ENCODE measurements at places on chromosomes 3 and 15.

- no peak for DNase-seq
Measured at GRCh38 chr3:171132873-171133272, 106.4 kb upstream of the SLC2A2 start.

DNA sequence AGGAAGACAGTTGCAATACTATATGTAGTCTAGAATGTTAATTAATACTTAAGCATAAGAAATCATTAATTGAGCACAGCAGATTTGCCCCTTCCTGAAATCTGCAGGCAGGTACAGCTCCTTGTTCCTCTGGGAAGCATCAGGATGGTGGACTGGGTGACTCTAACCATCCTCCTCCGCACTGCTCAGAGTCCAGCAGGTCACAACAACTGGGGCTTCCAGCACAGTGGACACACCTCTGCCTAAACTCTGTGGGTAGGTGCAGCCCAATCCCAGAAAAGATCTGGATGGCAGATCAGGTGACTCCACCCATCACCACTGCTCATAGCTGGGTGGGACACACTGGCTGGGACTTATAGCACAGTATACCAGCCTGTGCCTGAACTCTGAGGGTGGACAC, 189.9 kb upstream of the TMCO5A start:
- DNase-seq = no peak

GRCh38 chr3:37279236-37279635, 104.9 kb upstream of the LRRFIP2 start:
- no peak for DNase-seq

DNA sequence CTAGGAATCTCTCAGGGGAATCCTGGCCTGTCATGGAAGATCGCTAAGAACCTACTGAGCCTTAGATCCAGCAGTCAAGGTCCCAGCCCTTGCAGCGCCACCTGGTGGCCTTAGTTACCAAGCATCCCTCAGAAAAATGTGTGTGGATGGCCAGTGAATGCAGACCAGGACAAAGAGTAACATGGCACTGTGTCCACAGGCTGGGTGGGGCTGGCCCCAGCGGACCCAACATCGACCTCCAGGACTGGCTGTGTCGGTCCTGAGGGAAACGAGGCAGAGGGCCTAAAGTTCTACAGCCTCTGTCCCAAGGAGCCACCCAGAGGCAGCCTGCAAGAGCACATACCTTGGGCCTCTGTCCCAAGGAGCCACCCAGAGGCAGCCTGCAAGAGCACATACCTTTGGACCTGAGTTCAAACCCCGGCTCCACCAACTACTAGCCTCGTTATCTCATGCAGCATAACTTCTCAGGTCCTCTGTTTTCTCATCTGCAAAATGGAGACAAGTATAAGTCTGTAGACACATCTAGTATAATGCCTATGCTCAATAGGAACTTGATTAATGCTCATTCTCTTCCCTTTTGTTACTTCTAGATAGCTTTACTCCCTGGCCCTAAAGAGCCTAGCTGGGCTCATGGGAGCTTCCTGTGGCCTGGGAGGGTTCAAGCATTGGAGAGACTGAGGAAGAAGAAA, 57.5 kb upstream of the HERC1 start:
- DNase-seq = peak; percentile 58

- no peak for DNase-seq
Measured at GRCh38 chr3:101478980-101479379, 34.0 kb downstream of the SENP7 start.

DNA sequence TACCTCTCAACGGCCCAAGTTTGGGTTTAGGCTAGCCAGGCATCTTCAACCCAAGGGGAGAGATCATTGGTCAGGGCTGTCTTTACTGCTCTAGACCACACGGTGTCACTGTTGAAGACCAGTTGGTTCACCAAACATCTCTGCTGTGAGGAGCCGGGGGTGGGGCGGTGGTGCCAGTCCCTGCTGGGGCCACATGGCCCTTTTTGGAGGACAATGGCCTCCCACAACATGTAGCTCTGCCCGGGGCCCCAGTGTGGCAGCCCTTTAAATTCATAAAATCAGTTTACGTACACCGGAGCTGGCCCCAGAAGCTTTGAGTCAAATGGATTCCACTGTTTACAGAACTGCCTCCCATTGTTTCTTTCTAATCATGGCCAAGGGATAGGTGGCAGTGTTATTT, 19.1 kb upstream of the TM4SF18 start:
- DNase-seq = no peak

GRCh38 chr15:70053716-70054229, 43.9 kb downstream of the TLE3 start:
- no peak for DNase-seq

DNA sequence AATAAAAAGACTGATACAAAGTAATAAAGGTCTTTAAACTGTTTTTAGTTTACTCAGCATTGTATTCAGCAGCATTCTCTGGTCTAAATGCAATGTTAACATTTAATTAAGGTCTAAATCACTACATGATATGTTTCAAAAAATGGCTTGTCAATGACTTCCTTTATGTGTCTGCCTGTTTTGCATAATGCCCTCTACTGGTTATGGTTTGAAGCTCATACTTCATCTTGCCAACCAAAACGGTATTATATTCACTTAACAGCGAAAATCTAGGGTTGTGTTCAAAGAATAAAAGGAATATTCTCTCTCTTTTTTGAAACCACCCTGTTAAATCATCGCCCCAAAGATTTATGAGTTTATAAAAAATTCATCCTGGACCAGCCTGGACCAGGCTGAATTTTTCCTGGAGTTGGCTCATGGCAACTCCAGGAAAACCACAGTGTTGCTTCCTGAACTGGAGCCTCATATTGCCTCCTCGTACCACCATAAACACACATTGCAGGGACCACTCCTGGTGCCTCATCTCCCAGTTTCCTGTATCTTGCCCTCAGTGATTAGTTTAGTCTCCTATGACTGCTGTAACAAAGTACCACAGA, 6.7 kb upstream of the NCEH1 start:
- DNase-seq = no peak

DNA sequence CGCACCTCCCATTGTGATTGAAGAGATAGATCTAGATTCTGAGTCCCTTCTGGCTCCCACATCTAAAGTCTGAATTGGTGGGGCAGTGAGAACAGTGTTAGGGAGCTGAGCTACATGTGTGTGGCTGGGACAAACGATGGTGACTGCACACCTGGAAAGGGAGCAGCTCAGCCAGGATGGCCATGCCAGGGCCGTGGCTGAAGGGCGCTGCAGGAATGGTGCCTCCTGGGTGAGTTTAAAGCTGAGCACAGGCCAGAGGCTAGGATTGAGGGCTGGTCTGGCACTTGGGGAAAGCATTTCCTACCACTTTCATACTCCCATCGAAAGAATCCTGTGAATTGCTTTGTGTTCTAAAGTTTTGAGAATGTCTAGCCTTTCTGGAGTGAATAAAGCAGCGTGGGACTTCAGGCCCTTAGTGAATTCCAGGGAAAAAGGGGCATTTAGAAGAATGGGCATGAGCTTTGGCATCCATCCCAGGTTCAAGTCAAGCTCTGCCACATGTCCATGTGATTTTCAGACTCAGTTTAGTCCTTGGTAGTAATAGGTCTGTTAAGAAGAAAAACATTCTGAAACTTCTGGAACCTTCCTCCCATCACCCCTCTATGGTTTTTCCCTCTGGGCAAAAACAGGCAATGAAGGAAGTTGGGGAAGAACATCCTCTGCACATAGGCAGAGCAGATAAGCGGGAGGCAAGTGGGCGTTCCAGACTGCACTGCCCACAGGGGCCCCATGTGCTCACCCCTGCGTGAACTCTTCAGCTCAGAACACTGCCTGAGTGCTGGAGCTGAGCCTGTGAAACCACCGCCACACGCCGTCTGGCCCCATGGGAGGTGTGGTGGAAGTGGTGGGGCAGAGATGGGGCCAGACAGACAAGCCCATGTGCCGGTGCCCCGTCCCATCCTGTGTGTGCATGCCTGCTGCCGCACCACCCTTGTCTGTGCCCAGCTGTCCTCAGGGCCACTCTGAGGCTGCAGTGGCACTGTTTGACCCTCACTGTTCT, 12.9 kb upstream of the CPNE9 start:
- no peak for DNase-seq
